ENCODE measurements at places on chromosomes 1 and 21.

- DNase-seq, result no peak
Observed at GRCh38 chr1:39917825-39918224, 16.1 kb upstream of the MYCL start.

DNA sequence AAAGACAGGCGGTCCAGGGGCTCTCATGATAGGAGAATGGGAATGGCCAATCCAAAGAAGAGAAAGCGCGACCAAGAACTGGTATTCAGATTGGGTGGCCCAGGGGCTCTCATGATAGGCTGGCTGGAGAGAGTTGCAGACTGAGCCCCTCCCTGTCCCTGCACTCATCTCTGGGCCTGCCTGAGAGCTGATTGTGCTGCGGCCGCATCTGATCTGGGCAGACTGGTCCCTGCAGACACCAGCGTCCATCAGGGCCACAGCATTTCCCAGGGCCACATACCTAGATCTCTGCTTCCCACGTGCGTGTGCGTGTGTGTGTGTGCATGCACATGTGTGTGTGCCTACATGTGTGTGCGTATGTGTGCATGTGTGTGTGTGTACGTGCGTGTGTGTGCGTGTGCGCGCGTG is 30.4 kb upstream of the MAN1C1 start:
- DNase-seq, result no peak

- no peak for DNase-seq
Observed at GRCh38 chr1:204853436-204853835, 17.2 kb upstream of the NFASC start.

DNA sequence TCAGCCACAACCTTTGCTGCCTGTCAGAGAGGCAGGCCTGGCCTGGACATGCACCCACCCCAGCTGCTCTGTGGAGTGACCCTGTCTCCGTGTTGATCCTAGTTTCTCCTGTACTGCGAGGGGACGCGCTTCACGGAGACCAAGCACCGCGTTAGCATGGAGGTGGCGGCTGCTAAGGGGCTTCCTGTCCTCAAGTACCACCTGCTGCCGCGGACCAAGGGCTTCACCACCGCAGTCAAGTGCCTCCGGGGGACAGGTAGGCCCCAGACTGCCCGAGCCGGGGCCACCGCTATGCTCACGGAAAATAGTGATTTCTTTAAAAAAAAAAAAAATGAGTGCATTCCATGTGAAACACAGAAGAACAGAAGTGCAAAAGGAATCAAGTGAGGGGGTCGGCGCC is 41.6 kb upstream of the TRAPPC10 start:
- DNase-seq, result no peak

DNA sequence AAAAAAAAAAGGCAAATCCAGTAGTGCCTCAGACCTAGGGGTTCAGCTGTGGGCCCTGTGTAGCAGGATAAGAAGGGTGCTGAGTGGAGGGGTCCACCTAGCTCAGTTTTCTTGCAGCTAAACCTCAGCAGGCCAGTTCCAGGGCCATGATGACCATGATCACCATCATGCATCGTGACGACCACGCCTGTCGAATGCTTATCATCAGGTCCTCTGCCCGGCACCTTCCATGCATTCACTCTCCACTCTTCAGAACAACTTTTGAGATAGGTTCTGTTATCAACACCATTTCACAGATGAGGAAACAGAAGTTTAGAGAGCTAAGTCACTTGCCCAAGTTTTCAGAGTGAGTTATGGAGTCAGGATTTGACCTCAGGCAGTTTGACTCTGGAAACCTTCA is 54.9 kb downstream of the ACBD3 start:
- no peak for DNase-seq

DNA sequence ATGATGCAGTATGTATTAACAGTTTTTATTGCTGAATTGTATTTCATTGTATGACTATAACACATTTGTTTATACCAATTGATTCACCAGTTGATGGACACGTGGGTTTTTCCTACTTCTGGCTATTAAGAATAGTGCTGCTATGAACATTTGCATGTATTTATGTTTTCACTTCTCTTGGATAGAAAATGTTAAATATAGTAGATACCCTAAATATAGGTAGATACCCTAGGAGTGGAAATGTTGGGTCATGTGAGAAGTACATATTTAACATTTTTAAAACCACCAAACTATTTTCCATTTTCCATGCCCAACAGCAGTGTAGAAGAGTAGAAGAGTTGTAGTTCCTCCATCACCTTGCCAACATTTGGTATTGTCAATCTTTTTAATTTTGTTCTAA is 7.8 kb downstream of the PHTF1 start:
- no peak for DNase-seq

DNA sequence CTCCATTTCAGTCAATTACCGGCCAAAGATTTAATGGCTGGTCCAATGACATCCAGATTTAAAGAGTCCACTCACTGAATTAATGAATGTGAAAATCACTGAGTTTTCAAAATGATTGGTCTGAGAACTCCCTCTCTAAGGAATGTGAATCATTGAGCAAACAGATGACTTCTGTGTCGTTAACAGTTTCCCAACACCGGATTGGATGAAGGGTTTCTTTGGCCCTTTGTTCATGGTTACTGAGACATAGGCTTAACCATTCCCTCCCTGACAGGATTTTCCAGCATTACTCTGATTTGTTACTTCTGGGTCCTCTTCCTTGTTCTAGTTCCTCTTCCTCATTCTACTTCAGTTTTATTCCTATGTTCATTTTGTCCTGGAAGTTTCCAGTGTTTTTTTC is 1.5 kb upstream of the CLDN17 start:
- no peak for DNase-seq

DNA sequence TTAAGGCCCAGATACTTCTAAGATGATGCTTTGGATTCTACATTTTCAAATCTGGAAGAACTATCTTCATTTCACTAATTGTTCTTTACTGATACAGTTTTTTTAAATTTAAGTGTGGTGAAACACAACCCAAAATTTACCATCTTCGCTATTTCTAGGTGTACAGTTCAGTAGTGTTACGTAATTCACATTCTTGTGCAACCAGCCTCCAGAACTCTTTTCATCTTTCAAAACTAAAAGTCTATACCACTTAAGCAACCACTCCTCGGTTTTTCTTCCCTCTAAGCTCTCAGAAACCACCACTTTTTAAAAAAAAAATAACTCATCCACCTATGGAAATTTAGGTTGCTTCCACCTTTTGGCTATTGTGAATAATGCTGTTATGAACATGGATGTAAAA is 220.7 kb downstream of the PDE4B start:
- peak; percentile 17 for DNase-seq

DNA sequence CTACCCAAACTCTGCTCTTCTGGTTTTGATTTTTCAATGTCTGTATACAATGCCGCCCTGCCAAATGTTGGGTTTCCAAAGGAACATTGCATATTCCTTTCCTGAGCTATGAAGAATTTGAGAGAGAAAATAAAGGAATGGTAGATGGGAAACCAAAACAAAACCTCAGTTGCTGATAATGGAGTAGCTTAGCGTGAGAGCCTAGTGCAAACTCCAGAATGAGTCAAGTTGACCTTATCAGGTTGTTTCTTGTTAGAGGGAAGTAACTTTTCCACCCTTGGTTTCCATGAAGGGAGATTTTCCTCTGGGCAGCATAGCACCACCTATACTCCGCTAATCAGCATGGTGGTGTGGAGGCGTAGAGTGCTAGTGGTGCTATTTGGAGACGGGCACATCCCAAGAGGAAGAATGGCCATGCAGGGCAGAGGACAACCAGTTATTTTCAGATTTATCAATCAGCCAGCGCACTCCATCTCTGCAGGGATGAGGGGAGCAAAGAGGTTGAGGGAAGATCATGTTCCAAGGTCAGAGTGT is 51.6 kb downstream of the BACH1 start:
- no peak for DNase-seq

- no peak for DNase-seq
Observed at GRCh38 chr1:5989731-5990271, 2.4 kb downstream of the NPHP4 start.

DNA sequence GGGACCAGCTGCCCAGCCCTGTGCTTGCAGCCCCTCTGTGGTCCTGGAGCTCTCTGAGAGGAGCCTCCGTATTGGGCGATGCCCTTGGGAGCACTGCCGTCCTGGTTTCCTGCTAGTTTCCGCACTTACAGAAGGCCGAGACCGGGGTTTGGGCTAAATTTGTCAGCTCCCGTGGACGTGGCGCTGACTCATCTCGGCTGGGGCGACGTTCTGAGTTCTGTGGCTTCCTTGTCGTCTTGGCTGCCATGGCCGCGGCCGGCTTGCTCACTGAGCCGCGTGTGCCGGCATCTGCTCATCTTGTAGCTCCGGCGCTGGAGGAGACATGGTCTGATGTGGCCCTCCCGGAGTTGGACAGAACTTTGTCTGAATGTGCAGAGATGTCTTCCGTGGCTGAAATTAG is 64.9 kb downstream of the PCNT start:
- DNase-seq, result no peak

GRCh38 chr1:228297822-228298221 is 90.0 kb downstream of the OBSCN start:
- no peak for DNase-seq

DNA sequence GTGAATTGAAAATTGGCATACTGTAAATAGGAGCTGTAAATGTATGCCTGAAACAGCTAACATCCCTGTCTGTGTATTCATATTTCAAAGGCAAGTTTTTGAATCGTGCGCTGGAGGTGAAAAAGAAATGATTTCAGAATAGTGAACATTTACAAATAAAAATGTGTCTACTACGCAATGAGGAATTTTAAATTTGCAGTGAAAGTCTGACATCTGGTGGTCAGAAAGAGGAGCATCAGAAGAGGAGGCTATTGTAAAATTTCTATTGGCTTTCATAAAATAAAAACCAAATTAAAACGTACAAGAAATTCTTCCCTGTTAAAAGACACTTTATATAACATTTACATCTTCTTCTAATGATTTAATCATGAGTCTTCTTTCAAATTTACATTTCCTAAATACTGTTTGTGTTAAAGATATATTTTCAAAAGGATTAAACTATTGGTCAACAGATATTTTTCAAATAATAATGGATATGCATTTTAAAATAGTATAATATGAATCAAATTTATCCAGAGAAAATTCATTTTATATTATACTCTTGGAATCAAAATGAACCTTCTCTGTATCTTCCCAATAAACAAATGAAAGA is 113.7 kb upstream of the RRP15 start:
- DNase-seq, result peak; percentile 55

GRCh38 chr1:200496937-200497336 is 87.1 kb upstream of the ZNF281 start:
- no peak for DNase-seq

DNA sequence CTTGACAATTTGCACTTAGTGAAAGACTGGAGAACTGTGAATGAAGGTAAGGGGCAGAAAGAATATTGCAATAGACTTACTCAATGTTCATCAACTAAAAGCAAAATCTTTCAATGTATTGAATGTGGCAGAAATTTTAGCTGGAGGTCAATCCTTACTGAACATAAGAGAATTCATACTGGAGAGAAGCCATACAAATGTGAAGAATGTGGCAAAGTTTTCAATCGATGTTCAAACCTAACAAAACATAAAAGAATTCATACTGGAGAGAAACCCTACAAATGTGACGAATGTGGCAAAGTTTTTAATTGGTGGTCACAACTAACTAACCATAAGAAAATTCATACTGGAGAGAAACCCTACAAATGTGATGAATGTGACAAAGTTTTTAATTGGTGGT is 80.7 kb downstream of the JMJD4 start:
- DNase-seq, result no peak

GRCh38 chr1:209850342-209850979 is 22.7 kb downstream of the UTP25 start:
- no peak for DNase-seq

GRCh38 chr21:38173276-38174035 is 83.3 kb upstream of the KCNJ15 start:
- DNase-seq, result no peak

- DNase-seq, result no peak
Observed at GRCh38 chr21:27190601-27191000, 223.7 kb upstream of the ADAMTS5 start.

DNA sequence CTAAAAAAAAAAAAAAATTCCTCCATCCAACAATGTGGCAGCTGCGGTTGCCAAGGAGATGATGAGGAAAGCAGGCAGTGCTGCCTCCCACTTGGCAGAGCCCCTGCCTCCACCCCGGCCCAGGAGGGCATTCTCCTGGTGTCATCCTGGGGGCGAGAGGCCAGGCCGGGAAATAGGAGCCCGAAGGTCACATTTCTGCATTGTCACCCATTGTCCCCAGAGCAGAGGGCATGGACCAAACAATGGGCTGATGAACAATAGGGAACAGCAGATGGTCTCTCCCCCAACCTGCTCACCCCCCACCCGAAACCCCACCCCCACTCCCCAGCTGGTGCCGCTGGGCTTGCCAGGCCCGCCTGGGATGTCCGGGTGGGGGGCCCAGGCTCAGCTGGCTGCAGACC is 37.3 kb downstream of the CAMK2N1 start:
- no peak for DNase-seq

GRCh38 chr21:14947613-14948160 is 117.1 kb downstream of the NRIP1 start:
- DNase-seq, result no peak

GRCh38 chr1:226980122-226980560 is 40.0 kb downstream of the COQ8A start:
- no peak for DNase-seq

DNA sequence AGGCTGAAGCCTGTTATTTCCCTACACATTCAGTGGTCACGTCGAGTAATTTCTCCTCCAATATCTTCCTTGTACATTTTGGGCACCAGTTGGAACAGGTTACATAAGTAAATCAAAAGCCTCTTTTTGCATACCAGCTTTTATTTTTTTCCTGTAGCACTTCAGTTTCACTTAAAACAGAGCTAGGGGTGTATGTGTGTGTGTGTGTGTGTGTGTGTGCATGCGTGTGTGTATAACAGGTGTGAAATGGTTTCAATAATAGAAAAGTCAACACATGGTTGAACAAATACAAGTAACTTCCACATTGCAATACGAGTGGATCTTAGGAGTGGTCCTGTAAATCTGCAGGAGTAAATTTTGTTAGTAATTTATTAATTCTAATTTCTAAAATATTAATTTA is 3.0 kb upstream of the MAN1A2 start:
- DNase-seq, result no peak

GRCh38 chr1:223844787-223845036 is 1.0 kb downstream of the TP53BP2 start:
- DNase-seq, result no peak

- peak; percentile 73 for DNase-seq
Observed at GRCh38 chr21:34582506-34583150, 32.3 kb downstream of the RCAN1 start.

DNA sequence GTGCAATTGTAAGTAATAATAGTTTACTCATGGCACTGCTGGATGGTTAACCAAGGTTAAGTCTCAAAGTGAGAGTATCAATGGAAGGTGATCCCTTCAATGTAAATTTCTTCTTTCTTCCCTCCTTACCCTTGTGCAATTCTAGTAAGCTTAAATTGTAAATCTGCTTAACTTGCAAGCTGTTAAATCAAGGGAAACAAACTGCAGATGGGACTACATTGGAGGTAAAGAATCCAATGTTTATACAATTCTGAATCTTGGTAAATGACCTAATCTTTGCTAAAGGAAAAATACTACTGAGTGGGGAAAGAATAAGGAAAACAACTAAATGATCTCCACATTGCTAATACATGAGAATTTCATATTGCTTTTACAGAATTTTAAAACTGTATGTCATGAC is 6.7 kb upstream of the CD55 start:
- DNase-seq, result no peak
